Fibroblast of skin of right quadriceps (primary cell): ENCODE measurements at places on chromosomes 6 and 20.

DNA sequence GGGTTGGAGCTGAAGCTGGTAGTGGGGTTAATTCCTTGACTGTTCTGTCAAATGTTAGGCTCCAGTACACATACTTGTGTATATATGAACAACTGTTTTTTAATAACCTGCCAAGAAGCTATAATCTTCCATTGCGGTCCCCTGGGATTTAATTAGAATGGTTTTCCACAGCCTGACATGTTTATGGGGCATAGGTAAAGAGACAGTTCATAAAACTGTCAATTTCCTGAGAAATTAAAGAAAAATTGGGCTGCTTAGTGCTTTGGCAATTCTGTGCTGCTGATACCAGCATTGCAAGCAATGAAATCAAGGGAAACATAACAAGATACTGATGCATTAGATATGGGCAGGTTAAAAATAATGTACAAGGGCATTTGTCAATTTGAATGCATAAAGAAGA lies 314.1 kb upstream of the SLC35B3 start:
- no peak for DNase-seq

DNA sequence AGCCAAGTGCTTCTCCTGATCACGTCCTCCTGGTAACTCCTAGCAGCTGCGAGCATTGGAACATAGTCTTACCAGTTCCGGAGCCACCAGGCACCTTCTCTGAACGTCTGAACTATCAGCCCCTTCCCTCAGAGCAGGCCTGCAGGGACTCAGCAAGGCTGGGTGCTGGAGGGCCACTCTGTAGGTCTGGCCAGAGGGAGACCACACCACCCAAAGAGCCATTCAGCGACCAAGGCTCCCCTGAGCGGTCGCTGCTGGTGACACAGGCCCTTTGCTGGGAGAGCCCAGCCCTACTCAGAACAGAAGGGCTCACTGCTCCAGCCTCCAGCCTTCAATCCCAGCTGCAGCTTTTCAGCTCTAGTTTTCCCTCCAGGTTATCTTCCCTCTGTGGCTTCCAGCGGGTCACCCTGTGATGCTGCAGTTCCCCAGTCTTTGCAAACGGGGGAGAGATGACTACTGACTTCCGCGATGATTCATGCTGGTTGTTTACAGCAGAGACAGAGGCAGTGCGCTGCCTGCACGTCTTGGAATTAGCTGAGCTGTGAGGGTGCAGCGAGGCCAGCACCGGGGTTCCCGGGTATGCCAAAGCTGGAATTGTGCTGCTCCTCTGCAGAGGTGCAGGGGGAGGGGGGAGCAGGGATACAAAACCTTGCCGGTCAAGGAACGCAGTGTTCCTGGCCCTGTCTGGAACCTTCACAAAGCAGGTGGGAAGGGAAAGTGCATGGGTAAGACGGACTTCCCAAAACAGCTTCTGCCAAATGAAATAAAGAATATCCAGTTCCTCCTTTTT lies 161.4 kb downstream of the LY86 start:
- DNase-seq: peak; percentile 86

- DNase-seq: no peak
These were observed 229.3 kb downstream of the CLIC5 start for GRCh38 chr6:45786355-45786781.

- peak; percentile 70 for DNase-seq
These were observed 213.1 kb upstream of the STXBP5 start for GRCh38 chr6:146990821-146991798.

GRCh38 chr6:6680526-6680925 lies 92.0 kb downstream of the LY86 start:
- DNase-seq: peak; percentile 76

GRCh38 chr20:51132279-51132678 lies 109.4 kb upstream of the KCNG1 start:
- peak; percentile 19 for DNase-seq

DNA sequence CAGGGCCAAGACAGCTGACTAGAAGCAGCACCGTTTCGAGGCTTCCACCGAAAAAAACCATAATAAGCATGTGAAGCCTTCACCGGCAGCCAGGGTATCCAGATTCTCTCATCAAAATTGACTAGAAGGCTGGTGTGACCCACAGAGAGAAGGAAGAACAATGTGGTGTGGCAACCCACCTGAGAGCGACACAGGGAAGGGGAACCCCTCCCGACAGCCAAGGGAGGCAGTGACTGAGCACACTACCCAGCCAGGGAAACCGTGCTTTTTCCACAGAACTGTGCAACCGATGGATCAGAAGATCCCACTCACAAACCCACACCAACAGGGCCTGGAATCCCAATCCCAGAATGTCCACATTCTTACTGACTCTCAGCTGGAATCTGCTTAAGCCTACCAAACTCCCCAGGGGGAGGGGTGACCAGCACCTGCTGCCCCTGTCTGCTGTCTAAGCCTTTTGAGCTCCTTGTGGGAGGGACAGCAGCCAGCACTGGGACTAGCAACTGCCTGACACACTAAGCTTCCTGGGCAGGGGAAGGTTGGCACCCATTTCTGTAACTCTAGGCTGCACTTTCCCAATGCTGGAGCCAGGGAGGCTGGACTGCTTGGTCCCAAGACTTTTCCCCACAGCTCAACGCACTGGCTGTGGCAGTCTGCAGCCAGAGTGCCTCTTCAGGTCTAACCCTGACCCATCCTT lies 231.9 kb upstream of the FAM83B start:
- no peak for DNase-seq

GRCh38 chr6:91082311-91082832 lies 495.5 kb upstream of the MAP3K7 start:
- peak; percentile 64 for DNase-seq

DNA sequence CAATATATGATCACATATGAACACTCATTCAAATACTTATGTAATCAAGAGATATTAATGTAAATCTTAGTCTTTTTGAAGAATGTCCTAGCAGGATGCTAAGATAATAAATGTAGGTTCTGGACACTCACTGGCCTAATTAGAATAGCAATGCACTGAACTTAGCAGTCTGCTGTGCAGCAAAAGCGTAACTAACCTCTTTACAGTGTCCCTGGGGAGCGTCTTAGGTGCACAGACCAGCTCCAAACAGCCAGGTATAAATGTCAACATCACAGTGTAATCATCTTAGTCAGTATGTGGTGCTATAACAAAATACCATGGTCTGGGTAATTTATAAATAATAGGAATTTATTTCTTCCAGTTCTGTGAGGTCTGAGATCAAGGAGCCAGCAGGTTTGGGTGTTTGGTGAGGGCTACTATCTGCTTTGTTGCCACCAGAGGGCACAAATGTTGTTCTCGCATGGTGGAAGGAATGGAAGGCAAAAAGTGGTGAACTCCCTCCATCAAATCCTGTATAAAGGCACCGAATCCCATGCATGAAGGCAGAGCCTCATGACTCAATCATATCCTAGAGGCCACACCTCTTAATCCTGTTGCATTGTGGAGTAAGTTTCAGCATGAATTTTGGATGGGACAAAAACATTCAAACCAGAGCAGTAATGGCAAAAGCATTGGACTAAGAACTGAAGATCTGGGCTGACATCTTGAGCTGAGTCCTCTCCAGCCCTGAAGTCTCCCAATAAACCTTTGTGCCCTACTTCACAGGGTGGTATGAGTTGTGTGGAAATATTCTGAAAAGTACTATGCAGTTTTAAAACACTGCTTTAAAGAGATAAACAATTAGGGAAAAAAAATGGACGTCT lies 41.8 kb upstream of the FOXO3 start:
- peak; percentile 21 for DNase-seq

GRCh38 chr6:1164600-1164999 lies 147.3 kb upstream of the FOXQ1 start:
- no peak for DNase-seq

GRCh38 chr20:12936020-12936419 lies 72.8 kb upstream of the SPTLC3 start:
- DNase-seq: no peak

DNA sequence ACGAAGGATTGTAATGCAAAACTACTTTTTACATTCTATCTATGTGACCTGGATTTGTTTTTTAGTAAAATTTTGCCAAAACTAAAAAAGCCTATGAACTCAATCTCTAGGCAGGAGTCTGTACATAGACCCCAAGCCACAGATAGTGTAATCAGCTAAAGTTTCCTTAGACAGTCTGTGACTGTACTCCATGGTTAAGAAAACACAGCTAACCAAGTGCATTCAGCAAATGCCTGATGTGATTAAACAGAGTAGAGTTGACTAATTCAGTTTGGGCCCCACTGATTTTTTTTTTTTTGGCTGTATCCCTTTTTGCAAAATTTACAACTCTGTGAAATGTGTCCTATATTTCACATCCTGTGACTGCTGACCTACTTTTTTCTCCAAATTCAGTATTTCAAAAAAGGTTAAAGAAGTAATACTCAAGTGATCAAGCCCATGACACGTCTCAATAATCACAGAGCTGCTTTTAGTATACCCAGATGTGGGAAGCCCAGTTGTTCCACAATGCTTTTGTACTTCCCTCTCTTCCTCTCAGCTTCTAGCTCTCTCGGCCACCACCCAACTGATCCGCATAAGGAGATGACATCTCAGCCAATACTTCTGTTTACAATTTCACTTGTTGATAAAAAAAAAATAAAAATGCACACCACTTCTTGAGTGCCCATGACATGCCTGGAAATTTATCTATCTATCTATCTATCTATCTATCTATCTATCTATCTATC lies 108.8 kb upstream of the TBX18 start:
- no peak for DNase-seq

DNA sequence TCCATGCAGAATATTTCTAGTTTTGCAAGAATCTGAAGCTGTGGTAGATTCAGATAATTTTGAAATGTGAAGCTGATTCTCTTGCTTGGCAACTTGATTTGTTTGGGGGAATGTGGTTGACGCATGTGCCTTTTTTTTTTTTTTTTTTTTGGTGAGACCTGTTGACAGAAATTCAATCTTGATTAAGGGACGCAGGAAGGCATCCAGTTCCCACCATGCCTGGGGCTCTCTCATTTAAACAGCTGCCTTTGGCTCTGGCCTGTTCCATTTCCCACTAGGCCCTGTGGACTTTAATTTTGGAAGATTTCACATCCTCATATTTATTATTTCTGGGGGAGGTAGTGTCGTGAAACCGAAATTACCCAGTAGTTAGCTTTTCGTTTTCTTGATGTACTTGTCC lies 8.6 kb downstream of the TPX2 start:
- peak; percentile 50 for DNase-seq

DNA sequence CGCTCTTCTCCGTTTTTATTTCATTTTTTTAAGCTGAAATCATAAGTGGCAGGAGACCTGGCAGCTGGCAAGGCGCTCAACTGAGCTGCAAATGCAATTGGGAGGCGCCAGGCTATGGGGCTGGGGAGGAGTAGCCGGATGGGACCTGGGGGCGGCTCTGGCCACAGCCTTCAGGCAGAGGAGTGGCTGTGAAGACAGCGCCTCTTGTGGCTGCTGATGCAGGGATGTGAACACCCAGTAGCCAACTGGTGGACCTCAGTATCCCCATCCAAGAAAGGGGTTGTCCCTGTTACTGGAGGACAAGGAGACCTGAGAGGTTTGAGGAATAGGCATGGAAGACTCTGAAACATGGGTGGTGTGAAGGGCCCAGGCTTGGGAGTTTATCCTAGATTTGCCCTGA lies 12.6 kb downstream of the KCNK17 start:
- DNase-seq: no peak

GRCh38 chr20:38665094-38665493 lies 59.2 kb upstream of the SLC32A1 start:
- DNase-seq: no peak

DNA sequence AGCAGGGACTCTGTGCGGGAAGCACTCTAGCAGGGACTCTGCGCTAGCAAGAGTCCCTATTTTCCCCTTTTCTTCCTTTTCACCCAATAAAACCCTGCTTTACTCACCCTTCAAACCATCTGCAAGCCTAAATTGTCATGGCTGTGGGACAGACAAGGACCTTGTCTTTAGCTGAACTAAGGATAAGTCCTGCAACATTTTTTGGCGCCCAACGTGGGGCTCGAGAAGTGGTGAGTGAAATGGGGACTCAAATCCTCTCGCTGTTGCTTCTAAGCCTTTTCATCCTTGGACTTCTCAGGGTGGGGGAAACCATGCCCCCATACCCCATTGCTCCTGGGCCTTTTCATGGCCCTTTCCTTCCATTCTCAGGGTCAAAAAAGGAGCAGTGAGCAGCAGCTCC lies 46.4 kb downstream of the IMPG1 start:
- peak; percentile 21 for DNase-seq

GRCh38 chr6:5645328-5646290 lies 361.1 kb downstream of the NRN1 start:
- DNase-seq: peak; percentile 27

- no peak for DNase-seq
These were observed 244.2 kb downstream of the CBLN4 start for GRCh38 chr20:55761100-55761499.

DNA sequence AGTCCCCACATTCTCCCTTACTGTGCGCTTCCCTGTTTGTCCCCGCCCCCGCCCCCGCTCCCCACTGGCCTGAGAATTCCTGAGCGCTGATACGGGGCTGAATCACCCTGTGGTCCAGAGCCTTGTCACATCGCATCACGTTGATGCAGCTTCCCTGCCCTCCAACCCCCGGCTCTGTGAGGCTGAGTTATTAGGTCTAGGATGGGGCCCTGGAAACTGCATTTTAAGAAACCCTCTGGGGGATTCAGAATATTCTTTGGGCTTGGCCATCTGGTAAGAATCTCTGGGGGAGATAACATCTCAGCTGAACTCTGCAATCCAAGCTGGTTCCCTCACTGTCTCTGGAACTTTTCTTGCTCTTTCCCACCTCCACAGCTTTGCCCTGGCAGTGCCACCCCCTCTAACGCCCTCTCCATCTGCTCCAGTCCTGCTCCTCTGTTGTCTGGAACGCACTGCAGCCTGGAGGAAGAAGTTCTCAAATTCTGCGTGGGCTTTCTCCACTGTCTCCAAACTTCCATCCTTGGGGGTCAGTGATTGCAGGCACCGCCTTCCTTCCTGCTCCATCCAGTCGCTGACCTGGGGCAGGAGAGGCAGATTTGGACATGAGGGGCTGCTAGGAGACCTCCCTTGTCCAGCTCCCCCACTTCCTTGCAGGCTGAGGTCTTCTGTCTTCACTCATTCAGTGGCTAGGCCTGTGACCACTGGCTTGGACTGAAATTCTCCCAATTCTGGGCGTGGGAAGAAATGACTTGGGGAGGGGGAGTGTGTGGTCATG lies 42.6 kb downstream of the KIAA1755 start:
- peak; percentile 98 for DNase-seq

- DNase-seq: no peak
These were observed 366.3 kb upstream of the EPHA7 start for GRCh38 chr6:93785694-93786030.

- peak; percentile 84 for DNase-seq
These were observed 335.2 kb downstream of the SYNE1 start for GRCh38 chr6:152301765-152302568.

- DNase-seq: no peak
These were observed 259.4 kb upstream of the POU3F2 start for GRCh38 chr6:98574984-98575383.

GRCh38 chr6:46024124-46024769 lies 8.6 kb upstream of the CLIC5 start:
- DNase-seq: no peak

- no peak for DNase-seq
These were observed 80.9 kb downstream of the UBE3D start for GRCh38 chr6:82984720-82985119.

- no peak for DNase-seq
These were observed 20.0 kb downstream of the GABRR1 start for GRCh38 chr6:89197141-89197540.

- DNase-seq: peak; percentile 53
These were observed 337.5 kb upstream of the CITED2 start for GRCh38 chr6:139711804-139712585.
